ENCODE measurements at places on chromosomes 5 and 9. TPM values are rescaled to one million over a fixed set of nuclear protein-coding genes. Genes with fewer than 3 reads are reported as not detected.
A peak's percentile ranks its signal among the peaks of the same experiment; 100 is the strongest.

PGM5 gene
- total RNA-seq = not detected

GRCh38 chr5:128613128-128613527, 75.1 kb upstream of the FBN2 start:
- no peak overlapping the region for H3K4me3 ChIP-seq
- no peaks in the 10 kb centered on the region for H3K4me1 ChIP-seq
- DNase-seq = no peak
- no peaks in the 10 kb centered on the region for H3K36me3 ChIP-seq

GRCh38 chr9:35882263-35882848, 12.2 kb upstream of the OR13J1 start:
- no peak overlapping the region for H3K27ac ChIP-seq
- no peak overlapping the region for H3K4me3 ChIP-seq
- no peaks in the 10 kb centered on the region for H3K4me1 ChIP-seq
- DNase-seq = peak; percentile 46

SLC6A7 gene
- 0.07 TPM for total RNA-seq

LOX gene
- 2.2 TPM for total RNA-seq

GRCh38 chr5:140228364-140228837, 53.4 kb downstream of the CYSTM1 start:
- H3K36me3 ChIP-seq = no peaks in the 10 kb centered on the region
- no peak for DNase-seq
- H3K27me3 ChIP-seq = no peaks in the 10 kb centered on the region
- H3K27ac ChIP-seq = no peak overlapping the region

DND1 gene
- 0.41 TPM for total RNA-seq

- H3K4me3 ChIP-seq = no peak overlapping the region
- H3K27me3 ChIP-seq = no peaks in the 10 kb centered on the region
- 0 out of 2 replicates have a peak, but pooled peaks cover 2% of the 10 kb centered on the region for H3K4me1 ChIP-seq
- DNase-seq = no peak
- H3K36me3 ChIP-seq = no peaks in the 10 kb centered on the region
- no peak overlapping the region for H3K27ac ChIP-seq
These were observed 19.7 kb downstream of the CPEB4 start for GRCh38 chr5:173907686-173908371.

NAIP gene
- 4.7 TPM for total RNA-seq

GMCL2 gene
- 0.13 TPM for total RNA-seq

- H3K4me1 ChIP-seq = no peaks in the 10 kb centered on the region
- no peak for DNase-seq
- H3K4me3 ChIP-seq = no peak overlapping the region
- no peaks in the 10 kb centered on the region for H3K36me3 ChIP-seq
These were observed 114.3 kb downstream of the KCTD16 start for GRCh38 chr5:144284931-144285502.

DNA sequence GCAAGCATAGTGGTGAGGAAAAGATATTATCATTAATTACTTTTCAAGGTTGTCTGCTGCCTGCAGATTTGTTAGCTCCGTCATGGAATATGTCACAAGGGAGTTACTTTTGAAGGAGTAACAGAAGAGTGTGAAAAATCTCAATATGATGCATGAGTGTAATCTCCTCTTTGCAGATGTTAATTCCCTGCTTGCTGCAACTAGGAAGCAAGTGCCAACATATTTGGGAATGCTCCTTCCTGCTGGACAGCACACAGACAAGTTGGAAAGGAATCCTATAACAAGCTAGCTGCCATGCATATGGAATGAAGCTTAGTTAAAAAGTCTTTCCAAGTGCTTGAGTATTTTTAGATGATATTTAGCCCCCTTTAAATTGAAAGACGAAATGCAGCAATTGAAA, 2023.6 kb upstream of the CDH6 start:
- no peak overlapping the region for H3K27ac ChIP-seq
- DNase-seq = no peak
- no peak overlapping the region for H3K4me3 ChIP-seq
- H3K27me3 ChIP-seq = no peaks in the 10 kb centered on the region
- no peaks in the 10 kb centered on the region for H3K36me3 ChIP-seq

GRCh38 chr9:120922404-120923195, 4.0 kb downstream of the TRAF1 start:
- H3K27ac ChIP-seq = no peak overlapping the region
- no peaks in the 10 kb centered on the region for H3K4me1 ChIP-seq
- H3K4me3 ChIP-seq = no peak overlapping the region
- no peaks in the 10 kb centered on the region for H3K27me3 ChIP-seq

DNA sequence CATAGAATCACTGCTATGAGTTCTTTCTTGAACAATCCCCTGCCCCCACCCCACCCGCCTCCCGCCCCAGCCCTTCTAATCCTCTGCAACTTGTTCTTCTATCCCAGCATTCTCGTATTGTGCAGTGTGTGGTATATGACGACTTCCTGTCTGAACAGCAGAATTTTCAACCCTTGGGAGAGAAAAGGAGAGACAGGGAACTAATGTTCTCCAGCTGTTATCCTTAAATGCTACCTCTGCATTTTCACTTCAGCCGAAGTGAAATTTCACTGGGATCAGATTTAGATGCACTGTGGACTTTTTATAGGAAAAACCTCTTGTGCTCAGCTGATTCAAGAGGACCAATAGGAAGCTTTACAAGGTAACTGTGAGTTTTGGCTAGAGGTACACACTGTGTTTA, 2.2 kb downstream of the FBXL7 start:
- no peak for DNase-seq
- no peaks in the 10 kb centered on the region for H3K36me3 ChIP-seq
- H3K27ac ChIP-seq = no peak overlapping the region
- H3K4me3 ChIP-seq = 0 out of 2 replicates have a peak overlapping the region, but pooled peaks have one; percentile 96

- no peaks in the 10 kb centered on the region for H3K36me3 ChIP-seq
- H3K27ac ChIP-seq = no peak overlapping the region
- peaks cover 3% of the 10 kb centered on the region for H3K4me1 ChIP-seq
- no peak for DNase-seq
These were observed 250.9 kb upstream of the ZNF608 start for GRCh38 chr5:124997186-124997893.

All from H1 (cell line).